ENCODE measurements at places on chromosomes 3 and 15.

DNA sequence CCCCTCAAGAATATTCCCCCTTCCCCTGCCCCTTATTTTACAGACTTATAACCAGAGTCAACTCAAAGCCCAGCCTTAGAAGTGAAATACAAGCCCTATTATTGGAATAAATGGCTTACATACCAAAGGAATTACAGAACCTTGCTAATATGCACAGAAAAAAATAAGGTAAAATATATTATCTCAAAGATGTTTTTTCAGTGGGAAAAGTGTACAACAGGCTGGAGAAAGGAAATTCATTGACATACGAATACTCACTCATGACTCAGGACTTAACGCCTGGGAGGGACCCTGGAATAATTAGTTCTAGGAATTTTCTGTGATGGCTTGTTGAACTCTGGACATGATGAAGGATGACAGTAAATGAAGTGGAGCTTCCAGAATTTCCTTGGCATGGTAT, 27.0 kb downstream of the ARL14 start:
- no peak for DNase-seq

DNA sequence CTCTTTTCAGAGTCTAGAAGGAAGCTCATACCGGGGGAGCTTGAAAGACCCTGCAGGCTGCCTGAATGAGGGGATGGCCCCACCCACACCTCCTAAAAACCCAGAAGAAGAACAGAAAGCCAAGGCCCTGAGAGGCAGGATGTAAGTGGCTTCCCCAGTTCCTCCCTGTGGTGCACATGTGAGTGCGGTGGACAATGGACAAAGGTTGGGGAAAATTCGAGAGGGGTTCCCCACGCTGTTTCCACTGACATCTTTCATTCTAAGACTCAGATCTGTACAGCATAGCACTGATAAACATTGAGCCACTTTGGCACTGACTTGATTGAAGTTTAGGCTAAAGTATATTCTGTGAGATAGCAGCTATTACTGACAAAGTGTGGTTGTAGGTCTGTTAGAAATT, 79.5 kb upstream of the UMPS start:
- DNase-seq = no peak

GRCh38 chr3:119571688-119572087, 7.6 kb upstream of the ADPRH start:
- no peak for DNase-seq

DNA sequence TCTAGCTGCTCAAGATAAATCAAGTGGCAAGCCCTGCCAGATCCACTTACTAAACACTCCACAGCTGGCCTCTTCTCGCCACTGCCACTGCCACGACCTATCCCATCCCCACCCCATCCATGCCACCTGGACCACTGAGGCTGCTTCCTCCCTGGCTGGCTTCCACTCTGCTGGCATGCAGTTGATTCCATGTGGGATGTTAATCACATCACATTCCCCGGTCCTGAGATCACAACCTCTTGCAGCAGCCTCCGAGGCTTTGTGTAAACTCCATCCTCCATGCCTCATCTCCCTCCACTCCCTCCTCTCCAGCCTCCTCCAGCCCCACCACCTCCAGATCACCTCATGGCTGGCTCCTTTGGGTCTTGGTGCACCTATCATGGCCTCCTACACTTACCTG, 7.7 kb downstream of the NCKIPSD start:
- no peak for DNase-seq

- no peak for DNase-seq
Observed at GRCh38 chr3:170502297-170502696, 83.6 kb downstream of the SLC7A14 start.

DNA sequence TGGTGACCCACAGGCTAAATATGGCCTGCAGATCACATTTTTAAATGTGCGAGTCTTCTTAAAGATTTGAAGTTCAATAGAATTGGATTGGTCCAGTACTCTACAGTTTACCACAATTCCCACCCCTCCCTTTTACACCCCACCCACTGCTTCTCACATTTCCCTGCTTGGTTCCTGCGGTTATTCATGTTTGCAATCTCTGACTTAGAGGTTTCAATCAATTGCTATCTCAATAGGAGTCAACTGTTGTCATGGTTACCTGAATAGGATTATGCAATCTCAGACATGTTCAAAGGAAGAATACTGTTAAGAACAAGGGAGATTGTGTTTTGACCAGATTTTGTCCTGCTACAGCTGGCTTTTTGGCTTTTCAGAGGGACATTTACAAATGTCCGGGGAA, 4.9 kb upstream of the C3orf49 start:
- DNase-seq = no peak

GRCh38 chr3:26108846-26109489, 319.1 kb downstream of the OXSM start:
- DNase-seq = no peak

- no peak for DNase-seq
Observed at GRCh38 chr3:123808812-123809211, 75.3 kb downstream of the MYLK start.

- no peak for DNase-seq
Observed at GRCh38 chr15:33612721-33613304, 302.0 kb downstream of the RYR3 start.

DNA sequence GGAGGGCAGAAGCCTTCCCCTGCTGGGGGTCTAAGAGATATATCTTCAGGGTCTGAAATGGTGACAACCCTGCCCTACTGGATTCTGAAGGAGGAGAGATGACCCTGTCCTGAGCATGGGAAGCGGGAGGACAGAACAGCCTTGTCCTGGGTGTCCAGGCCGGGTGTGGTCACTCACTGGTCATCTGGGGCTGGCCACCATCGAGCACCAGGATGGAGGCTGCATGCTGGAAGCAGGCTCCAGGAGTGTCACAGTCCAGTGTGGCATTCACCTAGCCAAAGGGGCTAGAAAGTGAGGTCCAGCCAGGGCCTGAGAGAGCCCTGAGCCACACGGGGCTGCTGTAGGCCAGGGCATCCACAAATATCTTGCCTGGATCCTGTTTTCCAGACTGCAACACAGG, 5.2 kb downstream of the CDHR4 start:
- DNase-seq = no peak

DNA sequence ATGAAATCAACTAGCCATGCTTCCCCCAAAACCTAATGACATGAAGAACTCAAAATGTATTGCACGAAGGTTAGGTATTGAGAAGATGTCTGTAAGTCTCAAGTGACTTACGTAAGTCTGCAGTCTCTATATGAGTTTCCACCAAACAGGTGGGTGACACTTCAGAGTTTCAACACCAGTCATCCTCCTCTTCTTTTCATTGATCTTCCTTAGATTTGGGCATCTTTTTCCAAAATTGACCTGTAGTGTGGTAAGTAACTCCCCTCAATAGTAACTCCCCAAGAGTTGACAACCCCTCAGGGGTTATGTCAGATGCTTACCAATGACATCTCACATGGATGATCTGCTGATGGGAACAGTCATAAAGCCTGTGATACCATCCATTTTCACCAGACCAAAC, 46.1 kb downstream of the GPR176 start:
- DNase-seq = no peak

DNA sequence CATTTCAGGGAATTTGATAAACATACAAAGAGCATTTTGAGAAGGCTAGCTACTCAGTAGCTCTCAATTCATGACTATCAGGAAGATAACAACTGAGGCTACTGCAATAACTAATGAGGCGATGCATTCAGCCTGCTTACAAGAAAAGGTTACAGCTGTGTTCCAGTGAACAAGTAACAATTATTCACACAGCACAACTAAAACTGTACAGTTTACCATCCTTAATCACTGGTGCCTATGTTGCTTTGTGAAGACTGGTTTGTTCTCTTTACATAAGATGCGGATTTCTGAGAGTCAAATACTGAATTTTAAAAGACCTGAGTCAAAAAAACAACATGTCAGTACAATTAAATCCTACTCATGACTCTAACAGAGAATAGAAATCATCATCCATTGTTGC, 526.3 kb downstream of the OTOL1 start:
- no peak for DNase-seq

DNA sequence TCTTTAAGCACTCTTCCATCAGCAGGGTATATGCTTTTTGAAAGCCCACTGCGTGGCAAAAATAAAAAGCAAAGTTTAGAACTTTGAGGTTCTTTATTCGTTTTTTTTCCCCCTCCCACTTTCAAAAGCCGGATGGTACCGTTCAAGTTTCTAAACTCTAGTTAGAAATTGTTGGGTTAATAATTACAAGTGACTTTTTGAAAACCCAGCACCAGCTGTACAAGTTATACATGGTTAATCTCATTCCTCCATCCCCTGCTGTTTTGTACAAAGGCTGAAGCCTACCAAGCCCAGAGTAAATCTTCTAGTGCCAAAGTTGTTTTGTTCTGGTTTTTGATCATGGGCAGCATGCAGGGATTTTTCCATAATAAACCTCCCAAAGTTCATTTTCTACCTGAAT, 48.6 kb downstream of the WDR72 start:
- no peak for DNase-seq

DNA sequence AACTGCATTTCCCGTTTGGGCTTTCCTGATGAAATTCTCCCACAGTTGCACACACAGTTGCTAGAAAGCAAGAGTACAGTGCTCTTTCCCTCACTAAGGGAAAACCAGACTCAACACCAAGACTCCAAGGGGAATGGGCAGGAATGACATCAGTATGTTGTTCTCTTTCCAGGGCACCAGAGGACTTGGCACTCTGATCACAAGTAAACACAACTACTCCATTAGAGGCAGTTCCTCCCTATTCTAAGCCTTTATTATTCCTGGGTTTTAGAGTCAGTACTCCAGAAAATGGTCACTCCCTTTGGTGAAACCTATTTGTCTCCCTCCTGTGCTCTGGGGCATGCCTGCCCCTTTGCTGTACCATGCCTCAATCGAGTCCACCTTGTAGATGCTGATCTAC, 52.3 kb upstream of the VGLL4 start:
- DNase-seq = no peak

DNA sequence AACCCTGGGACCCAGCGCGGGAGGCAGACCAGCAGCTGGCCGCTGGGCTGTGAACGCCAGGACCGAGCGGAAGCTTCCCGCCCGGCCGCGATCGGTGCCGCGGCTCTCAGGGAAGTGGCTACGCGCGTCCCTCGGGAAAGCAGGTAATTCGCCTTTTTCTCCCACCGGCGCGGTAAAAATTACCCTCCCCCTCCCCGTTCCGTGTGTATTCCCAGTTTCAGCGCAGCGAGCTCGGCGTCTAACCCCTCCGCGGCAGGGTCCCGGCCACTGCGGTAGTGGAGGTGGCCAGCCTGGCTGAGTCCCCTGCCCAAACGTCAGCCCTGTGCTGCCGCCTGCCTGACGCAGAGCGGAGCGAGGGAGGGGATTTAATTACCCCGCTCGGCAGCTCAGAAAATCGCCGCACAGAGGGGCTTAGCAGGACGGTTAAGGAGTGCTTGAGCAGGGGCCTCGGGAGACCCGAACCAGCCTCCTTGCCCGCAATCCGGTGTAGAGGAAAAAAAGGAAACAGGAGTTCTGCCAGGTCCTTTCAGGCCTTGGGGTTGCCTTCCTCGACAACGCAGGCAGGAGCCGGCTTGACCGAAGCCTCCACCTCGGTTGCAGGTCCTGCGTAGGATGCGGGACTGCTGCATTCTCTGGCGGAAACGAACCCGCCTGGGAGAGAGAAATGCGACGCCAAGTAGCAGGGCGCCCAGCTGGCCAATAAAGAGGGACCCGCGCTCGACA, 2.9 kb downstream of the GATA2 start:
- no peak for DNase-seq

- no peak for DNase-seq
Observed at GRCh38 chr15:48374472-48374871, 43.2 kb downstream of the DUT start.

GRCh38 chr15:94887391-94887790, 656.0 kb downstream of the MCTP2 start:
- no peak for DNase-seq

DNA sequence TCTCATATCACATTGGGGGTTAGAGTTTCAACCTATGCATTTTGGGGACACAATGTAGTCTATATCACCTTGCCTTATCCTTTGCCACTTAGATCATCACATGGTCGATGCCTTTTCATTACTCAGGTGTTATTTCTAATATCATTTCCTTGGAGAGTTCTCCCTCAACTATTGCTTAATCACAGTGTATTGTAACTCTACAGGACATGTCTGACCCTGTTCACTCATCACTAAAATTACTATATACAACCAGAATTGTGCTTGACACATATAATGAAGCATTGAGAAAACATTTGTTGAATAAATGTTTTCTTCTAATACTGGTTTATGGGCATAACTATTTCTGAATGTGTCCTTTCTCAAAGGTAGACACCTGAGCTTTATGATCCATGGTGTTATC, 207.4 kb downstream of the EPHA6 start:
- no peak for DNase-seq

GRCh38 chr15:29676961-29677402, 145.3 kb downstream of the TJP1 start:
- no peak for DNase-seq

DNA sequence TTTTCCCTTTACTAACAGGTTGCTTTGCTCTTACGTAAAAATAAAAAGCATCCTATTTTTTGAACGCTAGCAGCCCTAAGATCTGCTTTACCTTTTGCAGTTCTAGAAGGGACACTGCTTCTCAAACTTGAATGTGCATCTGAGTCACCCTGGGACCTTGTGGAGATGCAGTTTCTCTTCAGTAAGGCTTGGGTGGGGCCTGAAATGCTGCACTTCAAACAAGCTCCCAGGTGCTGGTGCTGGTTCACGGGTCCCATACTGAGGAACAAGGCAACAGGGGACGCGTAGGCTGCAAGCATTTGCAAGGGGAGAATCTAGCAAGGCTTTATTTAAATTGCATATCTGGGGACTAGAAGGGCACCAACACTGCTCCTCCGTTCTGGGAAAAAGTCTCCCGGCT, 30.0 kb downstream of the MB21D2 start:
- no peak for DNase-seq

GRCh38 chr15:59830873-59831272, 141.8 kb upstream of the BNIP2 start:
- DNase-seq = no peak

DNA sequence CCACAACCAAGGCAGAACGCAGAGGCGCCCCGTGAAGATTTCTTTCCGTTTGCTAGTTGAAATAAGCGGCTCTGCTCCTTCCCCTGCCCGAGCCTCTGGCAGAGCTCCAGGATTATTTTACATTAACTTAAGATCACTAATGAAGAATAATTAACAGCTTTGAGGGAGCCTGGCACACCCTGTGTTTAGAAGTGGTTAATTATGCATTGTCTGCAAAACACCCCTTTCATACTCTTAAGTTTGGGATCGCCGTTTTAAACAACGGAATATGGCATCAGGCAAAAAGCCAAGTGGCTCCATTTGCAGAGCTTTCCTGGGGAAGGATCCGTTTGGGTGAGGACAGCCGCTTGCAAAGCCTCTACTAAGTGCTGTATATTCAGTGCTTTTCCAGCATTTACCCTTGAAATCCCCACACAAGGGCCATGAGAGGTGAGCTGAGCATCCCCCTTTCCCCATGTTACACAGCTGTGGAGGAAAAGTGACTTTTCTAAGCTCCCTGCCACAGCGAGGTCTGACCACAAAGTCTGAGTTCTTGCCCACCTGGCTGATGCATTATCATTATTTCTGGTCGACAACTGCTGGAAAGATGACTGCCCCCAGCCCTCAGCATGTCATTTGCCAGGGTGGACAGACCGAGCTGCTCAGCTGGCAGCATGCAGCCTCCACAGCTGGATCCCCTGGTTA, 33.9 kb downstream of the IQSEC1 start:
- DNase-seq = no peak

All from nucleus accumbens (tissue), 56 donors.